ENCODE measurements at places on chromosomes 5 and 9.

- no peak for DNase-seq
Measured at GRCh38 chr9:71590362-71590761, 178.0 kb downstream of the CEMIP2 start.

GRCh38 chr5:57719216-57719615 is 236.6 kb upstream of the ACTBL2 start:
- no peak for DNase-seq

DNA sequence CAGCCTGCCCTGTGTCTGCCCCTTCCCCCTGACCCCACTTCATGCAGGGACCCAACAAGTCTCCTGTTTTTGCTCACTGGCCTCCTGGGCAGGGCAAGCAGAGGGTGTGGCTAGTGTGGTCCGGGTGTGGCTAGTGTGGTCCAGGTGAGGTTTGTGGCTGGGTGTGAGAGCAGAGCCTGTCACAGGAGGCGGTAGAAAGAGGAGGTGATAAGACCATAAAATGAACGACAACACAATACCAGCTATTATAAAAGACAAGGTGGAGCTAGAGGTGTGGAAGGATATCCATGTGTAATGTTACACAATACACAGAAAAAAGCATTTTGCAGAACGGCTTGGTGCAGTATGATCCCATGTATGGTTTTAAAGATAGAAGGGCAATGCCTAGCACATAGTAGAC is 23.3 kb downstream of the SPRY4 start:
- DNase-seq = no peak

GRCh38 chr9:94198414-94198813 is 60.7 kb upstream of the ZNF169 start:
- no peak for DNase-seq

- DNase-seq = no peak
Measured at GRCh38 chr9:133635098-133635497, 1.1 kb upstream of the DBH start.

DNA sequence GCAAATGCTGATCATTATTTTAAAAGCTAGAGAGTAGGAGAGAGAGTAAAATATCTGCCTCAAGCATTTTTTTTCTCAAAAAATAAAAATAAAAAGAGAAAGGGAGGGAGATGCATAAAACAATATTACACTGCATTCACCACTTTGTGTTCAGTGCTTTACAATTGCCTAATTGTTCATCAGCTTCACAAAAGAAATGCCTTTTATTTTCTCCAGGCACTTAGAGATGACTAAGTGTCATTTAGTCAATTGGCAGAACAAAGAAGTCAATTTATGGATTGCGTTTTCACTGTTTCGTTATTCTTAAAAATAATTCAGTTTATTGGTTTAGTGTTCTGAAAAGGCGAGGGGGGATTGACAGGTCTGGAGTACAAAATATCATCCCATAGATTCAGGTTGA is 232.5 kb upstream of the CCNH start:
- no peak for DNase-seq

DNA sequence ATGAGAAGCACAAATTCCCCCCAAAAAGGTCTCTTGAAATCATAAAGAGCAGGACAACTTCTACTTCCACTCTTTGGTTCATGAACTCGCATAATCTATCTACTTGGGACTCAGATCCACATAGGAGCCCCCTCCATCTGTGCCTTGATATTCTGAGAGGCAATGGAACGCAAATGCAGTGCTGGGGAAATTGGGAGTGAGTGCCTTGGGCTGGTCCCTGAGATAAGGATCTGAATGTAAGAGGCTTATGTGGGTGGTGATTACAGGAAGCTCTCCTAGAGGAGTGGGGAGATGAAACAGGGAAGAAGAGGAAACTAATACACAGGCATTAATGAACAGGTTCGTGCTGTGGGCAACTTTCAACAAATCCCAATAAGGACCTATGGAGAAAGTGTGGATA is 285.6 kb downstream of the RASEF start:
- DNase-seq = no peak

DNA sequence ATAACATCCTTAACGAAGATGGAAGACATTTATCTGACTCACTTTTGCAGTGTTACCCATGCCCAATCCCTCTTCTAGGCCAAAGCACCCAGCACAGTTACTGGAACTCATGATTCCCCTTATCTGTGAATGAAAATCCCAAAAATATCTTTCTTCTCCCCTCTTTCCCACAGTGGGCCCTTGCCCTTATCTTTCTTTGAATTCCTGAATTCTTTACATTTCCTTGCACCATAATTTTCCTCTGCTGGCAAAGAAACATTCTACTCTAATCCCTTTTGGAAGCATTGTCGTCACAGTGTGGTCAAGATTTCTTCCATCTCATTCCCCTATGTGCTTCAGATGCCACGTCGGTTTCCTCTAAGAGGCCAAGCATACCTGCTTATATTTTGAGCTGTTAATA is 135.9 kb upstream of the LIFR start:
- DNase-seq = no peak

- DNase-seq = no peak
Measured at GRCh38 chr9:17481565-17481964, 97.3 kb upstream of the SH3GL2 start.
